Muscle of arm (tissue), 14 donors: ENCODE measurements at places on chromosomes 2 and 18. TPM values are rescaled to one million over a fixed set of nuclear protein-coding genes. Genes with fewer than 3 reads are reported as not detected.

DNA sequence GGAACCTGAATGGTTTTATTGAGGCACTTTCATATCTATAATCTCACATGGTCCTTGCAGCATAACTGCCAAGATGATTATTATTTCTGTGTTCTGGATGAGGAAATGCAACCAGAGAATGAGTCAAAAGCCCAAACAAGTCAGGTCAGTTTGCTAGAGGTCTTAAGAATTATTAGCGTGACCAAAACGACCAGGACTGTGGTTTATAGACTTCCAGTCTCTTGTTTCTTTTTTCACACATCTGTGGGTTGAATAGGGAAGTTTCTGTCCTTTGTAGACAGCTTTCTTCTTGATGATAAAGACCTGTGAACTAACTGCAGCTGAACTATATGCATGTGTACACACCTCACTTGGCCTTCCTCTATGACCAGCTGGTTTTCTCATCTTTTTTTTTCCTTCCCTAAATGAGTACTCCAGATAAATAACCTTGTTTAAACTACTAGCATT is 13.9 kb downstream of the ADAM23 start:
- no peak for DNase-seq

DNA sequence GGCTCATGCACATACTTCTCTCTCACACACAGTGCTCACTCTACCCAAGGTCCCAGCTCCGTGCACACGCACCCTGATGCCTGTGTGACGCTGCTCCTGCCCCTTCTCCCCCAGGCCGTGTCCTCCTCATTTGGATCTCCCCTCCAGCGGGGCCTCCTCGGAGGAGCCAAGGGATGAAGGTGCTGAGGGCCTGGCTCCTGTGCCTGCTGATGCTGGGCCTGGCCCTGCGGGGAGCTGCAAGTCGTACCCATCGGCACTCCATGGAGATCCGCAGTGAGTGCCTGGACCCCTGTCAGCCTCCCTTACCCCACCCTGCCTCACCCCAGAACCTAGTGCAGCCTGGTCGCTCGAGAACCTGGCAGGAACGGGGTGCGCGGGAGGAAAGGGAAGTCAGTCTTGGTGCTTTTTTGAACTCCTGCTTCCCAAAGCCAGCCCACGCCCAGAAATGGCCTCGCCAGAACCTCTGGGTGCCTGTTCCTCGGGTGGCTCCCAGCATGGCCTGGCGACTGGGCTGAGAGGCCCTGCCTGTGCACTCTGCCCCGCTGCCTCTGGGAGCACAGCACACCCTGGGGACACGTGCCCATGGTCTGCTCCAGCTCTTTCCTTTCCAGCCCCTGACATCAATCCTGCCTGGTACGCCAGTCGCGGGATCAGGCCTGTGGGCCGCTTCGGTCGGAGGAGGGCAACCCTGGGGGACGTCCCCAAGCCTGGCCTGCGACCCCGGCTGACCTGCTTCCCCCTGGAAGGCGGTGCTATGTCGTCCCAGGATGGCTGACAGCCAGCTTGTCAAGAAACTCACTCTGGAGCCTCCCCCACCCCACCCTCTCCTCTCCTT is at the start of gene PRLH:
Gene PRLH (plus strand): TSS at position 174 of the 835 bp plus-strand sequence. CDS start 0 bp downstream, at position 174.
- no peak for DNase-seq

- DNase-seq: no peak
Observed at GRCh38 chr2:28488083-28488830, 7.6 kb upstream of the PLB1 start.

- DNase-seq: no peak
Observed at GRCh38 chr2:198776616-198777406, 680.9 kb downstream of the SATB2 start.

GRCh38 chr2:177076636-177077179 is 135.9 kb upstream of the HNRNPA3 start:
- no peak for DNase-seq

GRCh38 chr2:128686881-128687555 is 368.4 kb upstream of the HS6ST1 start:
- DNase-seq: no peak

- DNase-seq: no peak
Observed at GRCh38 chr2:95530734-95531133, 46.2 kb upstream of the TRIM43B start.

GRCh38 chr2:75361486-75361885 is 162.2 kb upstream of the TACR1 start:
- no peak for DNase-seq

- DNase-seq: no peak
Observed at GRCh38 chr18:23249348-23249747, 114.1 kb downstream of the CABLES1 start.

DNA sequence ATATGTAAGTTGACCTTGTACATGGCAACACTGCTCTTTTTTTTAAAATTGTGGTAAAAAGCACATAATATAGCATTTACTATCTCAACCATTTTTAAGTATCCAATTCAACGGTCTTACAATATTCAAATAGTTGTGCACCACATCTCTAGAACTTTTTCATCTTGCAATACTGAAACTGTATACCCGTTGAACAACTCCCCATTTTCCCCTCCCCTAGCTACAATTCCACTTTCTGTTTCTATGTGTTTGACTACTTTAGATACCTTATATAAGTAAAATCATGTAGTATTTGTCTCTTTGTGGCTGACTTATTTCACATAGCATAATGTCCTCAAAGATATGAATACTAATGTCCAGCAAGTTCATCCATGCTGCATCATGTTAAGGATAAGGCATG is 452.1 kb downstream of the TXNL1 start:
- DNase-seq: no peak

DNA sequence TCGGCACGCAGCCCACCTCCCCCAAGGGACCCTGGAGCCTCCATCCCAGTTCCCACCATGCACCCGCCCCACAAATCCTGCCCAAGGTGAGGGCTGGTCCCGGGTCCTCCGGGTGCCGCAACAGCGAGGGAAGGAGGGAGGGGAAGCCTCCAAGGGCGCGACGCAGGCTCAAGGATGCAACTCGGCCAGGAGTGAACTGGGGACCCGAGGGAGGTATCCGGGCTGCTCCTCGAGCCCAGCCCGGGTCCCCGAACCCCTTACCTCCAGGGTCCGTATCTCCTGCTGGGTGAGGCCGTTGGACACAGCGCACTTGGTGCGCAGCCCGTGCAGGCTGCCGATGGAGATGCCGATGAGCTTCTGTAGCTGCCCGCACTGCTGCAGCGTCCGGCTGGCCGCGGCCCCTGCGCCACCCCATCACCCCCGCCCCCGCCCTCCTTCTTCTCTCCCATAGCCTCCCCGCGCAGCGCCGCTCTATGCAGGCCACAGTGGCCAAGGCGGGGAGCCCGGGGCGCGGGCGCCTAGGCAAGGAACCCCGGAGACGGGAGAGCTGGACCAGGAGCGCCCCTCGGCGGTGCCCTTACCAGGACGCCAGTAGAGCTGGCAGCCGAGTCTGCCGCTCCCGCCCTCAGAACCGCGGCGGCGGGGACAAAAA is 124.1 kb downstream of the ANKRD30BL start:
- DNase-seq: no peak

- no peak for DNase-seq
Observed at GRCh38 chr2:205593891-205594290, 88.4 kb upstream of the NRP2 start.

GRCh38 chr2:241996100-241996499 is 126.6 kb downstream of the RTP5 start:
- DNase-seq: no peak

Gene TDRD15
- polyA plus RNA-seq: not detected

Gene SFT2D3
- polyA plus RNA-seq: not detected

Gene ELOA2
- polyA plus RNA-seq: not detected

Gene MPP4
- polyA plus RNA-seq: 0.25 TPM
